HFFc6 (cell line): ENCODE measurements at places on chromosomes 6 and 20. TPM values are rescaled to one million over a fixed set of nuclear protein-coding genes. Genes with fewer than 3 reads are reported as not detected.

- H3K27me3 ChIP-seq: no peaks in the 10 kb centered on the region
- no peak overlapping the region for H3K27ac ChIP-seq
- H3K36me3 ChIP-seq: no peaks in the 10 kb centered on the region
- peaks cover 31% of the 10 kb centered on the region for H3K4me1 ChIP-seq
- no peak overlapping the region for H3K4me3 ChIP-seq
Measured at GRCh38 chr6:124872361-124873065, 89.7 kb upstream of the RNF217 start.

- H3K4me3 ChIP-seq: no peak overlapping the region
- DNase-seq: no peak
- no peak overlapping the region for H3K27ac ChIP-seq
- peaks cover 8% of the 10 kb centered on the region; the same call in 1 of the 2 replicates for H3K36me3 ChIP-seq
- H3K27me3 ChIP-seq: no peaks in the 10 kb centered on the region
- no peaks in the 10 kb centered on the region for H3K4me1 ChIP-seq
Measured at GRCh38 chr6:168464546-168464945, 23.6 kb downstream of the SMOC2 start.

- no peak overlapping the region for H3K27ac ChIP-seq
- H3K4me3 ChIP-seq: no peak overlapping the region
- DNase-seq: peak; percentile 7
- no peaks in the 10 kb centered on the region for H3K36me3 ChIP-seq
- peaks cover 22% of the 10 kb centered on the region for H3K4me1 ChIP-seq
Measured at GRCh38 chr6:158698931-158699330, 49.1 kb downstream of the SYTL3 start.

DNA sequence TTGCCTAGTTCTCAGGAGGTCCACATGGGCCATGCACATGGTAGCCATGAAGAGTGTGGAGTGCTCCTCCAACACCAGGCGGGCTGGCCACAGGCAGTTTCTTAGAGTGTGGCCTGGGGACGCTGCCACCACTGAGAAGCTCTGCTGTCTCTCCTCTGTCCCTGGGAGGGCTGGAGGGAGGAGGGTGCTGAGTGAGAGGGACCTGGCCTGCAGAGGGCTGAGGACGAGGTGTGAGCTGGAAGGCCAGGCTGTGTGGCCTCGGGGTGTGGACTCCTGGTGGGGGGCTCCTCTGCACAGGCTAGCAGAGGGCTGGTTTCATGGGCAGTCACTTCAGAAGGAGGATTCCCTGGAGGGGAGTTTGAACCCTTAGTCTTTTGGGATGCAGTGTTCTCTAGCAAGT, 39.7 kb downstream of the SYNJ2 start:
- peaks cover 20% of the 10 kb centered on the region; the same call in 1 of the 2 replicates for H3K36me3 ChIP-seq
- no peak for DNase-seq
- no peak overlapping the region for H3K4me3 ChIP-seq
- no peak overlapping the region for H3K27ac ChIP-seq
- peaks cover 31% of the 10 kb centered on the region for H3K4me1 ChIP-seq

LTA gene
- total RNA-seq: not detected in 2 replicates

TMEM217 gene
- total RNA-seq: 0.77 to 1.8 TPM (median 0.99 TPM) in 3 replicates

CNR1 gene
- not detected in 3 replicates for total RNA-seq

ADGB gene
- total RNA-seq: not detected in 2 replicates

MAP3K5 gene
- 11.6 to 20.4 TPM (median 12.4 TPM) in 3 replicates for total RNA-seq

ULBP2 gene
- total RNA-seq: 16.2 and 17.9 TPM in 2 replicates

BMP2 gene
- 0.08 TPM in 1 of 3 replicates, not detected in the others for total RNA-seq
